NCI-H446 treated with DMSO at 0.1 percent for 48 hours (cell line): ENCODE measurements at places on chromosomes 5 and 9.
A peak's percentile ranks its signal among the peaks of the same experiment; 100 is the strongest.

DNA sequence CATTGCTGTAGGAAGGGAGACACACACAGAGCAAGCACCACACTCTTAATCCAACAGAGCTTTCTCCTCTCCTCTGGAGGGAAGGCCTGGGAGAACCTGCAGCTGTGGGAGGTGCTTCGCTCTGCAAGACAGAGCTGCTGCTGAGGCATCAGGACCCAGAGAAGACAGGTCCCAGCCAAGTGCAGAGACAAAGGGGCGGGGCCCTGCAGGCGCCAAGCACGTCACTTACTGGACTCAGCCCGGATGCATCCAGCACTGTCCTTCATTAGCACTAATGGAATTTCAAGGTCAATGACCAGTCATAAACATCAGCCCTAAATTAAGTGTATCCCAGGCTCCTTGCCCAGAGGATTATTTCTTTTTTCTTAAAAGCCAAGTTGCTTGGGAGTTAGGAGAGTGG is 337.1 kb upstream of the PANK3 start:
- no peak for DNase-seq

DNA sequence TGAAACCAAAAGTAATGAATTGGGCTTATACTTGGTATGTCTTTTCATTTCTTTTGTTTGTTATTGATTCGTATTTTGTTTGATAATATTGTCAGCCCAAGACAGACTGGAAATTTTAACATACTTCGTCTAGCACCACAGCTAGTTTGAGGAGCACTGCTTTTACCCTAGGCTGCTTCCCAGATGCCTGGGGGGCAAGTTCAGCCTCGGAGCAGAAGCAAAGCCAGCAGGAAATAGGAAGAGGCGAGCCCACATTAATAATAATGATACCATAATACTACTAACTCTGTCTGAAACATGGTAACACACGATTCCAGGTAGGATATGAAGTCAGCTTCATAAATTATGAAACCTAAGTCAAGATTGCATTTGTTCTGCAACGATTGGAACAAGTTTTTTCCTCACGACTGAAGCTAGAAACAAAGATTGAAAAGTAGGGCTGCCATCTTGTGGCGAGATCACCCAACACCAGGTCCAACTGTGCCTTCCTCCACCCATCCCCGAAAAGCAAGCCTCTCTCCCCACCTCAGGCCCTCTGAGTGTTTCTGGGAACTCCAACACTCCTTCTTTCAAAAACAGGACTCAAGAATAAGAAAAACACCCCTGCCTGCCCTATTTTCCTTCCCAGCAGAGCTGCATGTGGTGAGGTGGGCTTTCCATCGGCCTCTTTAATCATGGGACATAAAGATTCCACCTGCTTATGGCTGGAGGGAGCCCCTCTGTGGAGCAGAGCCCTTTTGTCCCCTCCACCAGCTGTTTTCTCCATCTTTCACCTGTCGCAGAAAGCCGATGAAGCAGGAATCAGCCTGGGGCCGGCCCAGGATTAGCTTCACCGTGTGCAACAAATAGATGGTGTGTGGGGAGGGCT is 236.4 kb downstream of the CAAP1 start:
- no peak for DNase-seq

DNA sequence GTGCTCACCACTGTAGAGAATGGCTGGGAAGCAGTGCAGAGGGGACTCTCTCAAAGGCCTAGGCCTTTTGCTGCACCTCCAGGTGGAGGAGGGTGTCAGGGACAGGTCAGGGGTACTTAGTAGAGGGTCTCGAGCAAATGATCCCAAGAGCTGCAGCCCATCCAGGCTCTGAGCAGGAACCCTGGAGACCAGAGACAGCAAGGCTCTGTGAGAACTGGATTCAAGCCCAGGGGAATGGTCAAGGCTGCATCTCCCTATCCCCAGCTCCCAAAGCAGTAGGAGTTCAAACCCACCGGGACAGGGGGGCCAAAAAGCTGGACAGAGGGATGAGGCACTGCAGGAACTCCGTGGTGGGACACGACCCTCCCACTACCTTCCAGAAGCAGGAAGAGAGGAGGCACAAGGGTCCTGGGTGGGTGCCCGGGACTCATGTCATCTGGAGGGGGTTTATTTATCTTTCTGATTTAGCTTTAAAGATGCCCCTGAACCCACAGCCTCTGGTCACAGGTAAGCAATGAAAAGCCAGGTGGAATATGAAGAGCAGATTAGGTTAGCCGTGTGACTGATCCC is 124.8 kb downstream of the MVB12B start:
- no peak for DNase-seq

- peak; percentile 9 for DNase-seq
Measured at GRCh38 chr5:159316519-159317383, 13.5 kb downstream of the IL12B start.

GRCh38 chr5:57164124-57164523 is 9.7 kb upstream of the GPBP1 start:
- DNase-seq: no peak

DNA sequence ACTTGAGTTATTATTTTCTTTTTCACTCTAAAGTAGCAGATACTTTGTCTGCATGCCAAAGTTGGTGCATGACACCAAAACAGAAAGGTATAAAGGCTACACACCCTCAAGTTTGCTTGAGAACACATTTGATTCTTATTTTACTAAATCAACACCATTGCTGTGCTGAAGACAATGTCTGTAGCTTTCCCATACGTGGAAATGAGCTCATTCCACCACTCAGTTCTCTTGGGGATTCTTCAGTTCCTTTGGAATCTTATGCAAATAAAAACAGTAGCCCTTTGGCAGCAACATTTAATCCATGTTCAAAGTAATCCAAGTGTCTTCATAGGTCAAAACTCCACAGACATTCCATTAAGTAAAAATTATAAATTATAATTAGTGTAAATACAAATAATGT is 264.9 kb downstream of the TLE1 start:
- no peak for DNase-seq

- DNase-seq: no peak
Measured at GRCh38 chr5:87339986-87340385, 72.3 kb downstream of the RASA1 start.

- DNase-seq: peak; percentile 43
Measured at GRCh38 chr5:132767150-132767549, 9.9 kb downstream of the SEPTIN8 start.
